ENCODE measurements at places on chromosomes 11 and 22.

- no peak for DNase-seq
Measured at GRCh38 chr11:74773476-74773875, 24.8 kb downstream of the RNF169 start.

GRCh38 chr11:64723907-64724862 lies 1.2 kb upstream of the NRXN2 start:
- no peak for DNase-seq

GRCh38 chr11:70325824-70326223 lies 55.3 kb downstream of the PPFIA1 start:
- no peak for DNase-seq

DNA sequence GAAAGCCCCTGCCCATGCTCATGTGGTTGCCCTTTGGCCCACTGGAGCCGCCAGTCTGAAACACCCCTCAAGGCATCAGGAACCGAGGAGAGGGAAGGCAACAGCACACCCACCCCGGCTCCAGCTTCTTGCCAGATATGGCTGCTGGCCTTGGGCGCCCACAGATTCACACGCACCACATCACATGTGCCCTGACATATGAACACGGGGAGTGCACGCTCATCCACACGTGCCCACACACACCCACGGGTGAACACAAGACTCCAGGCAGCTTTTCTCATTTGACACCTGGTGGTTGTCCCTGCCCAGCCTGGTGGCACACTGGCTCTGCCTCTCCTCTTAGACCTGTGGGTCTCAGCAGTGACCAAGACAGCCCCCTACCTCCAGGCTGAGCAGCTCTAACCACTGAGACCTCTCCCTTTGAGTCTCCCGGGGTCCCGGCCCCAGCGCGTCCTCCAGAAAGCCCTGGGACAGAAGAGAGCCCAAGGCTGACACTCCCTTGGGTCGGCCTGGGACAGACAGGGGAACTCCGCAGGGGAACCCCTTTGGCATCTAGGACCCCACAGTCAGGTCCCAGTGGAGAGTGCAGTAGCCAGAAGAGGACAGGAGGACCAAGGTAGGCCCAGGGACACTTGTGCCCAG lies 2.7 kb upstream of the MAPK12 start:
- no peak for DNase-seq

DNA sequence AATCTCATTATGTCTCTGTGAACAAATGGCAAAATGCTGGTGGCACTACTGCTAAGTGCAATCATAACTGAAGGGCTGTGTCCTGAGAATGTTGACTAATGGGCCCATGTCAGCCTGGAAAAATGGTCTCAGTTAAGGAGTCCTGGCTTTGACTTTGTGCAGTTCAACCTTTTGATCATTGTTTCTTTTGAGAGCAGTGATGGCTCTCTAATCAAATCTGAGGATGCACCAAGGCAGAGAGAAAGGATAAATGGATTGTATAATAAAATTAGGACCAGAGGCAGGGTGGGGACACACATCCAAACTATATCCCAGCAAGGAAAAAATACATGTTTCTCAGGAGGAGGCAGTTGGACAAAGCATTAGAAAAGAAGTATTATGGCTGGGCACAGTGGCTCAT lies 59.6 kb upstream of the SYN3 start:
- no peak for DNase-seq

DNA sequence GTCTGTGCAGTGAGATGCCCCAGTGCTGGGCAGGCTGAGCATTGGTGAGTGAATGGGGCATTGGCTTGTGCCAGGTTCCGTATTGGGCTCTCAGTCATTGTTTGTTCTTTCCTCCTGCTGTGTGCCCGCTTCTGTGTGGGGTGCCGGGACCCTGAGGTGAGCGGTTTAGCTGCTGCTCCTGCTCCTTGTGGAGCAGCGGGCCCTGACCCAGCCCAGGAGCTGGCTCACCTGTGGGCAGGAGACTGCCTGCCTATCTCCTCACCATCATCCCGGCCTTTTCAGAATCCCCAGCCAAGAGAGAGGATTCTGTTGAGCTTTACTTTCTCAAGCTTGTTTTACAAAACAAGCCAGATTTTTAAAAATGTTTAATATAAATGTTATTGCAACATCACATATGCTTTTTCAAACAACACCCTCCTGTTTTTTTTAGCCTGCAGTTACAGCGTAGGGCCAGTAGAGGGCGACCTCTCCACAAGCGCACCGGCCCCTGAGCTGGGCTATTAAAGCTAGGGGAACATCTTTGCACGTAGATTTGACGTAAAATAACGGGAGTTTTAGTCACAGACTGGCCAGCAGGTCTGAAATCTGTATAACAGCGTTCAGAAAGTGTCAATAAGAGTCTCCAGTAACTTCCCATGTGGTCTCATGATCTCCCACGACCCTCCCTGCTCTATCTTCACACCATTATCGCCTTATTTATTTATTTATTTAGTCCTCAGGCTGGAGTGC lies 25.1 kb upstream of the RELT start:
- DNase-seq: peak; percentile 38

DNA sequence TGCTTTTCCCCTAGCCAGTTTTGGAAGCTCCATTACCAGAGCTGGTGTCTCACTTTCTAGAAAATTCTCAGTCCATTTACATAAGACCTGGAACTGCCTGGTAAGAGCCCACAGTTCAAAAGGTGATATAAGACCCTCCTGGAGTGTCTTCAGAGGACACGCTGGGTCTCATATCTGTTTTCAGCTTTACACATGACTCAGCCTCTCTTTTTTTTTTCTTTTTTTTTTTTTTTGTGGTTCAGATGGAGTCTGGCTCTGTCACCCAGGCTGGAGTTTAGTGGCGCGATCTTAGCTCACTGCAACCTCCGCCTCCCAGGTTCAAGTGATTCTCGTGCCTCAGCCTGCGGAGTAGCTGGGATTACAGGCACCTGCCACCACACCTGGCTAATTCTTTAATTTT lies 30.7 kb downstream of the WEE1 start:
- DNase-seq: no peak

DNA sequence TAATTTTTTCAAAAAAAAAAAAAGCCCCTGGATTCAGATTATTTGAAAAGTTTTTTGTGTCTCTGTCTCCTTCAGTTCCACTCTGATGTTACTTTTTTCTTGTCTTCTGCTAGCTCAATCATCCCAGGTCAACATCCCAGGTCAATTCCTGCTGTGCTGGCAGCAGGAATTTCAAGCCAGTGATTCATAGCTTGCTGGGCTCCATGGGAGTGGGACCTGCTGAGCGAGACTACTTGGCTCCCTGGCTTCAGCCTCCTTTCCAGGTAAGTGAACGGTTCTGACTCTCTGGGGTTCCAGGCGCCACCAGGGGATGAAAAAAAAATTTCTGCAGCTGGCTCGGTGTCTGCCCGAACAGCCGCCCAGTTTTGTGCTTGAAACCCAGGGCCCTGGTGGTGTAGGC lies 31.4 kb downstream of the PLAAT5 start:
- DNase-seq: no peak

GRCh38 chr11:69892237-69892985 lies 73.2 kb upstream of the FGF3 start:
- no peak for DNase-seq

DNA sequence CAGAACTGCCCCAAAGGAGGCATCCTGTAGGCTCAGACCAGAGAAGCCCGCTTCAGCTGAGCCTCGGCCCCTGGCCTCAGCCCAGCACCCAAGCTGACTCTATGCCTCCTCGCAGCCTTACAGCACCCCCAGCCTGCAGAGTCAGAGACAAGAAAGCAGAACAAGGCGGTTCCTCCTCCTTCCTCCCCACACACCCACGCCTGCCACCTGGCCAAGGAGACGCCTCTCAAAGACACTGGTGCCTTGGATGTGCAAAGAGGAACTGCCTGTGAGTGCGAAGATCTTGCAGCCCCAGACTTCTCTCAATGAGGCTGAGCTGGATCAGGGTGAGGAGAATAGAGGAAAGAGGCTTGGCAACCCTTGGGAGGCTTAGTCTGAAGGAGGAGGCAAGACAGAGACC lies 60.2 kb downstream of the PDE2A start:
- DNase-seq: peak; percentile 61

GRCh38 chr22:19540394-19540793 lies 16.2 kb upstream of the CLDN5 start:
- DNase-seq: no peak

DNA sequence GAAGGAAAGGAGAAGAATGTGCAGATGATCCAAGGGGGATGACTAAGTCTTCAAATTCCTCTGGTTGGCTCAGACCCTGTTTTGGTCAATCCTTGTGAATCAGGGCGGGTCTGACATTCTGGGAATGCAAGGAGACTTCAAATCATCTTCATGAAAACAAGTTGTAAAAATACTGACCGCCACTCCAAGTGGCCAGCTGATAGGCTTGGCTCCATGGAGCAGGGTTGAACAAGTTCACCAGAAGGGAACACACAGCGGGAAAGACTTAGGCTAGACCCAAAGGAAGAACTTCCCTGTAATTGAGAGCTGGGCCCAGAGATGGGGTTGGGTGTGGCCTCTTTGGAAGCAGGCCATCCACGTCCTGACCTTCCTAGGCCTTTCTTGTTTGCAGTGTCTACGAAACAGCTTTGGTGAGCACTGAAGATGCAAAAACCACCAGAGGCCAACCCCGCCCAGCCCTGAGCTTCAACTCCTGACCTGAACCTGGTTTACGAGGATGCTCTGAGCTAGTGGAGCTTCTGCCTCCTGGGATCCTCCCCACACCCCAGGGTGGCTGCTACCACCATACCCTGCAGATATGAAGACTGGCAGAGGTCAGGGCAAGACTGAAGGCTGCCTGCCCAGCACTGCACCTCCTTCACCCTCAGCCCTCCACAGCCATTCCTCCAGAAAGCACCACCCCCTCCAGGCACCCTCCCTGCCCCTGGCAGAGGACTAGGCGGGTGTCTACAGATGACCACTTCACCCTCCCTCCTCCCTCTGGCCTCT lies 26.1 kb downstream of the GDPD5 start:
- no peak for DNase-seq

- no peak for DNase-seq
Measured at GRCh38 chr11:74004759-74005615, 3.9 kb downstream of the UCP3 start.

- no peak for DNase-seq
Measured at GRCh38 chr22:24236656-24237055, 8.2 kb downstream of the GGT5 start.

DNA sequence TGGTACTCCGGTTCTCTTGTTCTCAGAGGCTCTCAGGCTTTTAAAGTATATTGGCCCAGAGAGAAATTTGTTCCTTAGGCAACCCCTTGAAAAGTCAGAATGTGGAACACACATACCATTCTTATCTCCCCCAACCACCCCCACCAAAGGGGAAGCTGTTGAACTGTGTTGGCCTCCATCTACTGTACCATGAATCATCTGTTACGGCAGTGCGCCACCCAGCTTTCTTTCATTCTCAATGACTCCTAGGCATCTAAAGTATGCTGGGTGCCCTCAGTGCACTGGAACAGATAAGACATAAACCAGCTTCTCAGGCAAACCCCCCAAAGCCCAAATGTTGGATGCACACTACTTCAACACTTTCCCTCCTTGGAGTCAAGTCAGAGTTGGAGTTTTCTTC lies 696.2 kb upstream of the TENM4 start:
- DNase-seq: no peak

DNA sequence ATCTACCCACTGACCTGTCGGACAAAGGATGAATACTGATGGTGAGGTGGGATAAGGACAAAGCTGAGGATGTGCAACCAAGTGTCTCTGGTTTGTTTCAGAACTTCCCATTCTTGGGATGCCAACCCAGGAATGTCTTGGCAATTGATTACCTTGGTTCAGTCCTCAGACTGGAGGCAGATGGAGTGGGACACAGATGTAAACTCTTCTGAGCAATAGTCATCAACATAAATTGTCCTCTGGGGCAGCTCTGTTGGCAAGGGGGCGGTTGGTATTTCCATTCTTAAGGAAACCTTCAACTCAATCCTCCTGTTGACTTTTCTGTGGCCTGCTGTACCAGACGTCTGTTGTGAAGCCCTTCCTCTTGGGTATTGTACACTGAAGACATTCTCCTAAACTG lies 6.8 kb downstream of the ABTB2 start:
- no peak for DNase-seq

DNA sequence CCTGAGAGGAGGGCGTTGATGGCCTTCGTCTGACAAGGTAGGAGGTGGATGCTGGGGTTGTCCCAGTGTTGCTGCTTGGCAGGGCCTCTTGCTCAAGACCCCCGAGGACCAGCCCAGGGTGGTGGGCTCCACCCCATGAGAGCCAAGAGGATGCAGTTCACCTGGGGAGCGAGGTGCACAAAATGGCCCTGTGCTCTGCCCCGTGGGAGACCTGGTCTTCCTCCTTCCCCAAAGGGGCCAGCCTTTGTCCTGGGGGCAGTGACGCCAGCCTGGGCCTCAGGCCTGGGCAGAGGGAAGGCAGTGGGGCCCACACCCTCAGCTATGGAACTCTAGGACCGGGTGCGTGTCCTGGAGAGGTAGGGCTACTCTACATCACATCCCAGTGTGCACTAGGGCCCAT lies 1233.3 kb downstream of the TBC1D22A start:
- no peak for DNase-seq

- DNase-seq: no peak
Measured at GRCh38 chr11:94018721-94019120, 2.4 kb upstream of the HEPHL1 start.

- DNase-seq: no peak
Measured at GRCh38 chr11:110454609-110455008, 24.9 kb downstream of the FDX1 start.

DNA sequence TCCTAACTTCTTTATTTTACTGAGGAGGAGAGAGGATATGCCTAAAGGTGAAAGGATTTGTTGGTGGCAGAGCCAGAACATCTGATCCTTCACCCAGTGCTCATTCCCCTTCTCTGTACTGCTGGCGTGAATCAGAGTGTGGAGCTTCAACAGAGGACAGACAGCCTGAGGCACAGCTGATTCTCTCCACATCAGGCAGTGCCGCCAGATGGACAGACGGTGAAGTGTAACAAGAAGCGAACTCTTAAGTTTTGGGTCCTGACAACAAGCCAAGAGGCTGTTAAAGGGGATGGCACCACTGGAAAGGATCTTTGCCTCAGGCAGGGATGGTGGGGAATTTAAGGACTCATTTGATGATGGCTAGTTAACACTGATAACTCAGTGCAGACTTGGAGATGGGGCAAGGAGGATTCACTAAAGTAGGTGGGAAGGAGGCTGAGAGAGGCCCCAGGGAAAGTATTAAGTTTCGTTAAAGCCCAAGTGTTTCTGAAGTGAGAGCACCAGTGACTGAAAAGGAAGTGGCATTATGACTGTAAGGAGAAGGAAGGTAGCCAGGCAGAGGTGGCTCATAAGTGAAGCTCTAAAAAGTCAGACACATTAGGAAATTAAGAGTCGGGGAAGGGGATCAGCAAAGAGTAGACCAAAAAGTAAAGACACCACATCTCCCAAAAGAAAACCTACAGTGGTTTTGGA lies 81.3 kb downstream of the CLPB start:
- no peak for DNase-seq

GRCh38 chr11:9489080-9489765 lies 28.4 kb downstream of the ZNF143 start:
- DNase-seq: no peak

GRCh38 chr22:26825960-26826935 lies 168.9 kb downstream of the MIAT start:
- no peak for DNase-seq

DNA sequence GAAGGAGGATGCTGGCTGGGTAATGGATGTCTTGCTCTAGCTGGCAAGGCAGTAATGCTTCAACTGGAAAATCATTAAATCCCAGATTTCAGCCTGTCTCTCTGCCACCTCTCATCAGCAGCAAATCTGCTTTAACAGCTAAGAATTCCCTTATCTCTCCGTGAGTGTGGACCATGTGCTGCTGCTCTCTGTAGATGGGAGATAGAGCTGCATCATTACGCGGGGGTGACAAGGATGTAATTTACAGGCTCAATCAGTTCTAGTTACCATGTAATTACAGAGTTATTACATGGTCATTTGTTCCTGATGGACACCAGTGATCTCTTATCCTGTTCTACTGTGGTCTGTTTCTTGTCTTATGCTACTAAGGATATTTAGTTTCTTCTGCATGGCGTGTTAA lies 665.4 kb downstream of the NTM start:
- no peak for DNase-seq

GRCh38 chr22:46078241-46079092 lies 71.9 kb upstream of the PPARA start:
- DNase-seq: no peak

Data from activated B cell treated with CpG ODN at 0.5 μM for 24 hours (primary cell).